NCI-H446 treated with DMSO at 0.1 percent for 48 hours (cell line): ENCODE measurements at places on chromosomes 5 and 9.

GRCh38 chr5:132772291-132773070 is 4.6 kb downstream of the SEPTIN8 start:
- no peak for DNase-seq

DNA sequence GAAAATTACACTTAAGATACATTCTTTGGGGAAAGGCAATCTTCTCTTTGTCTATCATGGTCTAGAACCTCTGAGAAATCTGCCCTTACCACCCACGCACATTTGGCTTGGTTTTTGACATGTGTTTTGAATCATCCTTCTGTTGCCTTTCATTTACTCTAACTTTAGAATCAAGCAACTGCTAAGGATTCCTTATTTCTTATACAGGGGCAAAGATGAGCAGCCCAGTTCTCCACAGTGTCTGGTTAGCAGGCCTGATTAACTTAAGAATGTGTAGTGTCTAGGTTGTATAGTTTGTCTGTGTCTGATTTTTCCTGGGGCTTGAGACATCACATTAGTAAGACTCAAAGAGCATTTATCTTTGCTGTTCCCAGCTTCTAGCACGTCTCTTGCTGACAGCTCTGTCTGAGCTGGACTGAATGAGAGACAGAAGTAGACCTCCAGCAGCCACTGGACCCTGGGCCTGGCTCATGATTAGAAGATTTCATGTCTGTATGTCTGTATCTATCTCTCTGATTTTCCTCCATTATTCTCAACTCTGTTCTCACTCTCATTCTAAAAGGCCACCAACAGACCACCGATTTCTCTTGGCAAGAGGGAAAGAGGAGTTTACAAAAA is 31.8 kb upstream of the PCA3 start:
- DNase-seq, result no peak

DNA sequence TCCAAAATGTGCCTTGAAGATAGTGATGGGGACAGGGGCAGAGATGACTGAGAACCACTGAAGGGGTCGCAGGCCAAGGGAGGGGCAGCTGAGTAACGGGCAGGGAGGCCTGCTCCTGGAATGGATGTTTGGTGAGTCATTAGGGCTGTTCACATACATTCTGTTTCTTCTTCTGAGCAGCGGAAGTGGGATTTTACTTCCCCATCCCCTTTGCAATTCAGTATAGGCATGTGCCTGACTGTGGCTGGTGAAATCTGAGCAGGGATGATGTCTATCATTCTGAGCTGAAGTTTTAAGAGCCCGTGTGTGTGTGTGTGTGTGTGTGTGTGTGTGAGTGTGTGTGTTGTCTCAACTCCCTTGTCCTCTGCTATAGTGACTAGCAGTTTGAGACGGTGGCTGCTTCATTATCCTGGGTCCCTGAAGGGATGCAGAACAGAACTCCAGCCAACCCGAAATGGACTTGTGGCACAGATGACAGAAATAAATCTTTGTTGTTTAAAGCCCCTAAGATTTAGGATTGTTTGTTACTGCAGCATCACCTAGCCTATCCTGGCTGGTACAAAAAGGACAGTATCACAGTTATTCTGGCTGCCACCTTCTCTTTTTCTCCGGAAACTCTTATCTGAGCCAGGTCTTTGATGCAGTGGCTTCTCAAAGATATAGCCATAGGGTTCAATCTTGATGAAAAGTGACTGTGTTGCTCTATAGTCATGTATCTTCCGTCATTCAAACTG is 29.2 kb upstream of the TGFBI start:
- DNase-seq, result no peak

DNA sequence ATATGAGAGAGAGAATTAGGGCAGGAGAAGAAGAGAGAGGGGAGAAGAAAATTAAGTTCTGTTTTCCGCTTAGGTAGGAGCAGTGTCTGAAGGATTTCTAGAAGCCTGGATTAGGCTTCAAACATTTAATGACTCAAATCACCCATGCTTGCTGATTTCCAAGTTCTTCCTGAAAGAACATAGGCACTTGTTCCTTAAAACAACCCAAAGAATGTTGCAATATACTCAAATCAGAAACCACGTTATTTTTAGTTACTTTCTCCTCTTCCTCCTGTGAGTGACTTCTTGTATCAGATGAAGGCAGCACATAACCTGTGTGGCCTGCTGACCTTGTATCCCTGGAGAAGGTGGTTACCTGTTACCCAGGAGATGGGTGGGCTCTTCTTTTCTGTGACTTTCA is 351.5 kb upstream of the KLF4 start:
- DNase-seq, result no peak

- no peak for DNase-seq
Measured at GRCh38 chr9:6410633-6411032, 2.4 kb upstream of the UHRF2 start.

DNA sequence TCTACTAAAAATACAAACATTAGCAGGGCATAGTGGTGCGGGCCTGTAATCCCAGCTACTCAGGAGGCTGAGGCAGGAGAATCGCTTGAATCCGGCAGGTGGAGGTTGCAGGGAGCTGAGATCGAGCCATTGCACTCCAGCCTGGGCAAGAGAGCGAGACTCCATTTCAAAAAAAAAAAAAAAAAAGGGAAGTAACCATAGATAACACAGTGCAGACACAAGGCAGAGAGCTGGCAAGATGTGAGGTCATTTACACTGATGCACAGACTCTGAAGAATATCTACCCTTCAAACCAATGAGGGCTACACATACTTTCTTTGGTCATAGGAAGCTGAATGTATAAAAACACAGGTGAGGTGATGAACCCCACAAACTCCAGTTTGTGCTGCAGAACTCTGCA is 131.9 kb downstream of the DCP2 start:
- DNase-seq, result no peak

- DNase-seq, result no peak
Measured at GRCh38 chr5:133691448-133691847, 79.1 kb upstream of the FSTL4 start.

DNA sequence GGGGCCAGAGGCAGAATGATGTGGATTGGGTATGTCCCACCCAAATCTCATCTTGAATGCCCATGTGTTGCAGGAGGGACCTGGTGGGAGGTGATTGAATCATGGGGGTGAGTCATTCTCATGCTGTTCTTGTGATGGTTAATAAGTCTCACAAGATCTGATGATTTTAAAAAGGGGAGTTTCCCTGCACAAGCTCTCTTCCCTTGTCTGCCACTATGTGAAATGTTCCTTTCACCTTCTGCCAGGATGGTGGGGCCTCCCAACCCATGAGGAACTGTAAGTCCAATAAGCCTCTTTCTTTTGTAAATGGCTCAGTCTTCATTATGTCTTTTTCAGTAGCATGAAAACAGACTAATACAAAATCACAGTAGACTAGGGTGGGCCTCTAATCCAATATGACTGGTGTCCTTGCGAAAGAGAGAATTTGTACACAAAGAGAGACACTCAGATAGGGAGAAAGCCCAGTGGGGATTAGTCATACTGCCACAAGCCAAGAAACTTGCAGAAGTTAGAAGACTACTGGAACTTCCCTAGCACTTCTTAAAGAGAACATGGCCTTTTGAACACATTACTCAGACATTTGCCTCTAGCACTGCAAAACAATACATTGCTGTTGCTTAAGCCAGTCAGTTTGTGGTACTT is 68.4 kb downstream of the ANXA1 start:
- no peak for DNase-seq

- no peak for DNase-seq
Measured at GRCh38 chr5:134249469-134250379, 23.9 kb upstream of the PPP2CA start.
